Natural killer cell treated with Interleukin-12 subunit alpha and Interleukin-12 subunit beta and Interleukin-15 and Interleukin-18, amount 100 ng/mL, for 72 hours (primary cell): ENCODE measurements at places on chromosomes 3 and 15.

GRCh38 chr3:9078561-9079240, 115.4 kb upstream of the RAD18 start:
- no peak for DNase-seq

DNA sequence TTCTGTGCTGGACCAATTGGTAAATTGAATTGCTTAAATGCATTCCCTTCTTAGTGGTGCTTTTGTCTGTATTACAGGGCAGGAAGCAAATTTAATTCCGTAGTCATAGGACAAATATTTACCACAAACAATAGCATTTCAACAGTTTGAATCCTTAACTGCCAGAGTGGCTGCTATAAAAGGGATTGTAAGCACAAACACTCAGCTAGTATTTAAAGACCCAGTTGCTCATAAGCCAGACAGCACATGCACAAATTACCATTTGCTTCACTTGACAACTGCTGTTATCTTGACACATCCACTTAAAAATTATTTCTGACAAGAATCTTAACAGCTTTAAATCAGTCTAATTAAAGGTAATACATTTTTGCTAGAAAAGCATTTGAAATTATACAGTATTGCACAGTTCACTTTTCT, 490.2 kb upstream of the ADAMTS9 start:
- DNase-seq, result no peak

GRCh38 chr15:96108405-96108804, 222.1 kb upstream of the NR2F2 start:
- DNase-seq, result no peak

GRCh38 chr15:45112591-45113379, 1.2 kb downstream of the DUOX2 start:
- no peak for DNase-seq
